GM10248 (cell line): ENCODE measurements at places on chromosomes 12 and 14.
A peak's percentile ranks its signal among the peaks of the same experiment; 100 is the strongest.

GRCh38 chr14:21440859-21441258 is 15.1 kb downstream of the CHD8 start:
- DNase-seq: no peak

DNA sequence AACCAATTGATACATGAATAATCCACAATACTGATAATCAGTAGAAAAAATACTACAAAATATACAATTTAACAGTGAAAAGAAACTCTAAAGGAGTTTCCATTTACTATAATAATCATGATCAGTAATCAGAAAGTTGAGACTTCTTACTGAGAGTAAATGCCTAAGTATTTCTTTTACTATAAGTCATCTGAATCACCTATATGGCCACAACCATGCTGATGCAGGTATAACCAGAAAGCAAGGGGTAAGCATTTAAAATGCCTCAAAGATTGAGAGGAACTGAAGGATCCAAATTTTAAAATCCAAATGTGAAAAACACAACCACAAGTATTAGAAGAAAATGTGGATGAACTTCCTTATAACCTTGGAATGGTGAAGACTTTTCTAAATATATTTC is 23.4 kb downstream of the CDK17 start:
- DNase-seq: no peak

DNA sequence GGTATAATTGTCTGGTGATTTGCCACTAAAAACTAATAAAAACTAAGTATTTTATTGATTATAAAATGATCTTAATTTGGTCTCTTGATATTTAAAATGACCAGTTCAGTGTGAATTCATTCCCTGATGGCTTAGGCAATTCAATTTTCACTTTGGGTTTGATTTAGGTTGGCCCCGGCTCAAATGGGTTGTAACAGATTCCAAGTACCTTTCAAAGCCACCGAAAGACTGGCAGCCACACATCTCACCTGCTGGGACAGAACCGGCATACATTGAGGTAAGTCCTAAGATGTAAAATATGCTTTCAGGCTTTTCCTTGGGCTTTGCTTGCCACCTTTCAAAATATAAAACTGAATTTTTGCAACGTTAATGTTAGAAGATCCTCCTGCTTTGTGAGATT is 77.5 kb upstream of the ATF1 start:
- DNase-seq: no peak

DNA sequence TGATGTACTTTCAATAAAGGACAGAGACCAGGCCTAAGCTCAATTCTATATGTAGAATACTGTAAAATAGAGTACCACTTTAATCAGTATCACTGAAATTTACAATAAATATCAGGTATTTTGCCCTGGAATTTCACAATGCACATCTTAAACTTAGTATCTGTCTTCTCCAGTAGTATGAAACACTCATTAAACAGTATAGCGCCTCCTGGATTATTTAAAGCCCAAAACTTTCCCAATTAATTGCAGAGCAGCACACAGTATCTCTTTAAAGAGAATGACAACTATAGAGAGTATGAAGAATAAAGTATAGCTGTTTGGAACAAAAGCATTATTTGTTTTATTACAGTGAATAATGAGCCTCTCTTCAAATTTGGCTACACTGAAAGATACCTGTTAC is 80.2 kb downstream of the BHLHE41 start:
- DNase-seq: no peak

- no peak for DNase-seq
These were observed 1135.0 kb downstream of the GALC start for GRCh38 chr14:86858031-86858430.

DNA sequence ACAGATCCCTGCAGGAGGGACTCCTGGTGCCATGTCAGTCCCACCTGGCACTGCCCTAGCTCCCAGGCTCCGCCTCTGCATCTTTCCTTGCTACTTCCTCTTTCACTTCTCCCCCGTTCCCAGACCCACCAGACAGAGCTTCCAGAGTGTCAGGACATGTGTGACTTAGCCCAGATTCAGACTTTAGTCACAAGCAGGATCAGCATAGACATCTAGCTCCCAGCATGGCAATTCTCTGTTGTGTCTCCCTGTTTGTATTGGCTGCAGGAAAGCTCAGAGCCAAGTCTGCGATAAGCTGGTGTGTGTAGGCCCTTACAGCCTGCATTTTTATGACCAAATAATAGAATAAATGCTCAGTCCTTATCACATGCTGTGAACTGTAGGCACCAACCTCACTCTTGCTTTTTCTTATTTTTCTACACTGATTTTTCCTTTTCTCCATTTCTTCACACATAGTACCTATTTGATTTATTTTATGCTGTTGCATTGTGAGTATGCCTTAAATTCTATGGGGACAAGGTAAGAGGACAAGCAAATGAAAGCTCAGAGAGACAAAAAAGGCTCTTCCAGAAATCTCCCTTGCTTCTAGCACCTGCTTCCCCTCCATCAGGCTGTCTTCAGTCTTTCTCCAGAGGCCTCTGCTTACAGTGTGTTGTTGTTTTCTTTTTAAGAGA is 5.9 kb downstream of the DHRS2 start:
- DNase-seq: peak; percentile 4
